Head of caudate nucleus (tissue), 42 donors: ENCODE measurements at places on chromosomes 2 and 18.

DNA sequence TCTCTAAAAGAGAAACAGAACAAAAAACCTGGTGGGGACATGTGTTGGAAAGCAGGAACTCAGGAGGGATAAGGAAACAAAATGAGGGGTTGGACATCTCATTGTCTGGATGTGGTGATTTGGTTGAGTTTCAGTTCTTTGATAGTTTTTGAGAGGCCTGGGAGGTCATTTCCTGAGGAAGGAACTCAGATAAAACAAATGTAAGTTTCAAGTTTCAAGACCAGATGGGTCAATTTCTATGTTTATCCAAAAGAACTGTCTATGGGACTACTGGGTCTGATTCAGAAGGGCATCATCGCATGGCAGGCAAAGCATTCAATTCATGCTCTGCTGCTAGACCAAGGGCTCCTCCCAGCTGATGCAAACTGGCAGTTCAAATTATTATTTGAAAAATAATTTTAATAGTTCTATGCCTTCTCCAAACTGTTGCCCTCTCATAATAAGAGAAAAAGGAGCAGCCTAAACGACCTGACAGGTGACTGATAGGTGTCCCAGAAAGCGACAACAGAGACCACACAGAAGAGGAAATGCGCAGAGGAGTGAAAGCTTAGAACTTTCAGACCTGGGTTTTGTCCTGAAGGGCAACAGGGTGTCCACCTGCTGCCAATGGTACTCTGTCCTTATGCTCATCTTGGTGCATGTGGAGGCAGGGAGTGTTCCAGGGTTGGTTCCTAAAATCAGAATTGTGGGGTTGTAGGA, 39.3 kb upstream of the SH3RF3 start:
- no peak for DNase-seq

- no peak for DNase-seq
Measured at GRCh38 chr2:218375212-218375611, 6.9 kb upstream of the SLC11A1 start.

DNA sequence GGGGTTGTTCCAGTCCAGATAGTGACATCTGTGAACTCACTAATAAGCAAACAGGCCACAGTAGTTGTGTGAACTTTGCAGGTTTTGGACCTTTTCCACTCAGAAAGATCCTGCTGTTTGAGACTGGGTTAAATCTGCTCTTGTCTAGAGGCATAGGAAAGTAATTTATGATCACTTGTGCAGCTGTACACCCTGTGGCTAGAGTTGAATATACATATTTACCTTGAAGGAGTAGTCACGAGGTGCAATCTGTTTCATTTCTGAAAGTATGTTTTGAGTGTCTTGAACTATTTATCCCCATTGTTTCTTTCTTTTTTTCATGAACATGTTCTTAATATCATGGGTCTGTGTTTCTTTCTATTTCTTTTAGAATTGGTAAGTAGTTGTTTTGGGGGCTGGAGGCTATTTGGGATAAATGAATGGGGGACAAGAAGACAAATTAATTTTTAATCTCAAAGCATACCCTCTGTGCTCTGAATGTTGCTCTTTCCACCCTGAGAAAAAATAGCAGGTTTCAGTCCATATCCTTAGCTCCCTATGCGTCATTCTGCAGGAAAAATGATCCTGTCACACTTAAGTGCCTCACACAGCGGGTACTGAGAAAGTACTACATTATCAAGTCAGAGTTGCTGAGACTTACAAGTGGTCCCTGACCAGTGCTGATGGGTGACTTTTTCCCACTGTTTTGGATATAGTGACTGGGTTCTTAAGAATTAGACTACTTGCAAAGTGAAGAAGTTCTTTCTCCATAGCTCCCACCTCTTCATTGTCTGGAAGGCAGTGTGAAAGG, 28.2 kb downstream of the DCC start:
- no peak for DNase-seq

DNA sequence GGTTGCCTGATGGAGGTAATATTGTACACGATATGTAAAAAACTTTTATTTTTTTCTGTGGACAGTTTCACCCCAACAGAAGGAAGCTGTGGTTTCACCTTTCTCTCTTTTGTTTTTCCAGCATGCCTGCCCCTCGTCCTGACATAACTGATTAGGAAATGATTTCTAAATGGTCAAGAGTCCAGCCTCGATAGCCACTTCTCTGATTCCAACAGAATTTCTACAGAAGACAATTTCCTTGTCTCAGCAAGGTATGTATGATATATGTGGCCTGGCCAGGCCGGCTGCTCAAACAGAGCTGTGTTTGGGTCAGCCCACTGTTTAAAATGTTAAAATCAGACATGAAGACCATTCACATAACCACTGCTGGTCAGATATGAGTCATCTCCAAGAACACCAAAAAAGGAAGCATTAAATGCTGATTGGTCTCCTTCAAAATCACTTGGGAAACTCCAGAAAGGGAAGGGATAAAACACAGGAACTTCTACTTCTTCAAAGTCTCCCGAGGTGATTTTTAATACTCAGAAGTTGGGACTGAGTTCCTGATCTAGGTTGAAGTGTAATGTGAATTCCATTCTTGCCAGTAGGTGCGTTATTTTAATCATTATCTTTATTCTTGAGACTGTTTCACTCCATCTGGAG, 22.3 kb downstream of the ATP8B1 start:
- DNase-seq, result no peak

DNA sequence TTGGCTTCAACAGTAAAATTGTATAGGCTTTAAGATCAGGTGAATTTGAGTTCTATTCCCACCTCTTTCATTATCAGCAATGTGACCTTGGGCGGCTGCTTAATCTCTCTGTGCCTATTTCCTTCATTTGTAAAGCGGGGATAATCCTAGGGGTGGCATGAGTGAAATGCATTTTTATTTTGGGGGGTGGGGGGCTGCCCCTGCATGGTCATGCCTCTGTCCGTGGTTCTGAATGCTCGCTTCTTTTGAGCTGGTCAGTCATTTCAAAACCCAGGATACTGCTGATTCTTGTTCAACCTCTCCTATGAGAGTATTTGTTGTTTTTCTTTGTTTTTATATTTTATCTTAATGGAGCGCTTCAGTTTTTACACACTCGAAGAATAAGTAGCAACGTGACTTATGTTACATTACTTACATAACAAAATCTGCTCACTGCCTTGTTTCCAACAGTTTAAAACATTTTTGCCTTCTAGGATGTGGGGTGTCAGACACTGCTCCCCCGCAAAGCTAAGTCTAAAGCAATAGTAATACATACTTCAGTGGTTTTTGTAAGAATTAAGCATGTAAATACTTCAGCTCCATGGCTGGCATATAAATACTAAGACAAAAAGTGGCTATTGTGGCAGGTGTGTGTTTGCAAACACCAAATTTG, 152.6 kb upstream of the PELI1 start:
- no peak for DNase-seq

DNA sequence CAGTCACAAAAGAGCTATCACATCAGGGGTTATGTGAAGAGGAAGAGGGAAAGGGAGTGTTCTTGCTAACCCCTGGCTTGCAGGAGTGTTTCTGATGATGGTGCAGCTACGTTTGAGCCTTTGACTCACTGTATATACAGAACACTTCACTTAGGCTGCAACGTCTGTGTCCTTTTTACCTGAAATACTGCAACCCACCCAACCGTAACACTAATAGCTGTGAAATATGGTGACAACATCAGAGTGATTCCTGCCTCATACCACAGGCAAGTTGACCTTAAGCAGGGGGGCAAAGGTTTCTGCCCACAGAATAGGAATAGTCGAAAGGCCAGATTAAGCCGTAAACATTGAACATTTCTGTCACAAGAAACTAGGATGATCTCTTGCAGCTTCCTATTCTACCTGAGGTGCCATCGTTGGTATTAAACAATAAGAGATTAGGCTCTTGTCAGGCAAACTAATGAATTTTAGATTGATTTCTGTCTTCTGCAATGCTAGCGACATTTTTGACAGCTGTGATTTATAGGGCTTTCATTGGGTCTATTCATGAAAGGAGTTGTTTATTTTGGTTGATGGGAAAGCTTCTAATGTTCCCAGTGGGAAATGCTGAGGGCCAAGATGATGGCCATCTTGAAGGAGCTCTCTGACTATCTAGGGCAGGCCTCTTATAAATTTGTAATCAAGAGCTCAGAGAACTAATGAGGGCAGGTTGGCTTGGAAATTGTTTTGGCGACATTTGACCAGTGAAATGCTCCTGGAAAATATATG, 316.8 kb downstream of the PIK3C3 start:
- no peak for DNase-seq

DNA sequence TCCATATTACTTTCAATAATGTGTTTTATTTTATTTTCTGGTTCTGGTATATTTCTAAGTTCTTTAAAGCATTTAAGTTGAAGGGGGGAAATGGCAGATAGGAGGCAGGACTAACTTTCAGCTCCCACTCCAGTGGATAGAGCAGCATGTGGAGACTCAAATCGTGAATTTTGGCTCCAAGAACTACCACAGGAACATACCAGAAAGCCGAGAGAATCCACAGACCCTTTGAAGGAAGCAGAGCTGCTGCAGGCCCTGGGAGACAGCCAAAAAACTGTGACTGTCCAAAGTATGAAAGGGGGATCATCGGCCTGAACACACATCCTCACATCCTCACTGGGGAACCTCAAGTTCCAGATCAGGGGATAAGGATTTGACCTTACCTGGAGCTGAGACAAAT, 207.6 kb upstream of the VWC2L start:
- no peak for DNase-seq

DNA sequence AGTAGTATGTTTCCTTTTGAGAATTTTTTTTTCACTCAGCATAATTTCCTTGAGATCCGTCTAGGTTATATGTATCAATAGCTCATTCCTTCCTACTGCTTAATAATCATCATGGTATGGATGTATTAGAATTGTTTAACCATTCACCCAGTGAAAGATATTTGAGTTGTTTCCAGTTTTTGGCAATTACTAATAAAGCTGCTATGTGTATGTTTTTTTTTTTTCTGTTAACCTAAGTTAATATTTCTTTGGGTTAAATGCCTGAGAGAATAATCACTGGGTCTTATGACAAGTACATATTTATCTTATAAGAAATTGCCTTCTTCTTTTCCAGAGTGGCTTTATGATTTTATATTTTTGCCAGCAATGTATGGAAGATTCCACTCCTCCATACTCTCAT, 96.4 kb upstream of the ST6GAL2 start:
- DNase-seq, result no peak
